ENCODE measurements at places on chromosomes 6 and 20. TPM values are rescaled to one million over a fixed set of nuclear protein-coding genes. Genes with fewer than 3 reads are reported as not detected.

DNA sequence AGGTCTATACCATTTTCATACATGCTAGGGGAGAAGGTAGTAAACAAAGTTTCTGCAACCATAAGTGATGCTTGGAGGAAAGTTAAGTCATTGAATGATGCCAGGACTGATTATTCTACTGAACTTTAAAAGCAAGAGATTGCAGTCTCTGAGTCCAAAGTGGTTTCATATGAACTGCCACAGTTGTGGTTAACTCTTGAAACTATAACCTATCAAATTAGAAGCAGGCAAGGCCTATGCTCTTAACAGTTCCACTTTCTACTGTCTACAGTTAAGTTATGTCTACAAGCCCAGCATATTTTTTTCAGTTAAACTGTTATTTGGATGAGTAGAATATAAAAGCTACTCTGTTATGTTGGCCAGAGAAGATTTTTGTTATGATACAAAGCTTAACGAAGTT, 326.5 kb upstream of the RUNX2 start:
- no peak overlapping the region for H3K27ac ChIP-seq
- no peak overlapping the region for H3K4me3 ChIP-seq
- DNase-seq: no peak
- H3K27me3 ChIP-seq: no peaks in the 10 kb centered on the region
- peaks cover 1% of the 10 kb centered on the region for H3K36me3 ChIP-seq
- no peaks in the 10 kb centered on the region for H3K4me1 ChIP-seq

HEBP2 gene
- total RNA-seq: 73.2 TPM

GRCh38 chr6:135135835-135136234, 45.3 kb upstream of the MYB start:
- H3K27ac ChIP-seq: no peak overlapping the region
- H3K4me1 ChIP-seq: no peaks in the 10 kb centered on the region
- peaks cover 6% of the 10 kb centered on the region for H3K27me3 ChIP-seq

DNA sequence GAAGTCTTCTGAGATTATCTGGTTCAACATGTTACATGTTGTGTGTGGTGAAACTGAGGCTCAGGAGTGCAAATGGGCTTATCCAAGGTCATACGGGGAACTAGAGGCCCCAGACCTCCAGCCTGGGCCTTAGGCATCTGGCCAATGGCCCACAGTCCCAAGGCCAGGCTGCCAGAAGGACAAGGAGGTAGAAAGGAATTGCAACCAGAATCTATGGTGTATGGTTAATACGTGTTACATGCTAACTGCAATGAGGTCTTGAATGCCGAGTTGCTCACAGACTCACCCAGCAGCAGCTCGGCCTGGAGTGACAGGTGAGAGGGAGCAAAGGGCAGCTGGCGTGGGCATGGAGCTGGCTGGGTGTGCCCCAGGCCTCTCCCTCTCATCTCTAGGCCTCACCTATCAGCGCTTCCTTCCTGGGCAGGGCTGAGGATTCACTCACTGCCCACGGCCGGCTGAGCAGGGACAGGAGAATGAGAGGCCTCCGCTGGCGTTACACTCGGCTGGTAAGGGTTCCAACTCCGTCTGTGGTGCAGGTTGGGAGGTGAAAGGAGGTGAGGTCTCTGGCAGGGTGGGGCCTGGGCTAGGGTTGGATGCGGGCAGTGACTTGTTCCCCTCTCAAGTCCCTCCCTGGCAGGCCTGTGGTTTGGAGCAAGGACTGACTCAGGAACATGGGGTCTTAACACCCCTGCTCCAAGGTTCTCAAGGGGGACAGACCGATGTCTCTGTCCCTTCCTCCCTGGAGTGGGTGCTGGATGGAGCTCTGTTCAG, at the start of gene TLDC2:
TSS of gene TLDC2 (plus strand) at position 437 of the 771 bp plus-strand sequence. CDS start at position 474, 37 bp downstream.
- H3K4me1 ChIP-seq: no peaks in the 10 kb centered on the region
- no peaks in the 10 kb centered on the region for H3K27me3 ChIP-seq
- no peak within 1 kb of the TSS for H3K4me3 ChIP-seq
- no peaks in the 10 kb centered on the region for H3K36me3 ChIP-seq
- DNase-seq: no peak
- H3K27ac ChIP-seq: no peak within 1 kb of the TSS

- H3K27me3 ChIP-seq: no peaks in the 10 kb centered on the region
- H3K27ac ChIP-seq: no peak overlapping the region
- peaks cover 18% of the 10 kb centered on the region for H3K36me3 ChIP-seq
Measured at GRCh38 chr6:28248916-28249315, 3.2 kb downstream of the ZKSCAN4 start.

DNA sequence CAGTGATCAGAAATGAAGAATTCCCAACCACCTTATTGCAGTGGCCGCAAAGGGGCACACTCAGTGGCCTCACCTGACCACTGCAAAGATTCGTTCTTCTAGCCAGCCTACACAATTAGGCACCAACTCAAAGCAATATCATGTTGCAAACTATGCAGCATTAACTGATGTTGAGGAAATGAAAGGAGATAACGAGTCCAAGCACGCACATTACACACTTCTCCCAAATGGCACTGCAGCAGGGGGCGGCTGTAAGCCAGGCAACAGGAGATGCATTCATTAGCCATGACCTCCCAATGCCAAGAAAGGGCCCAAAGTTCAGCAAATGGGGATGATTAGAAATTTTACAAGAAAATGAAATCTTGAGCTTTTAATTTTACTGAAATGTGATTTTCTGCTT, 39.3 kb downstream of the ATXN1 start:
- H3K4me1 ChIP-seq: peaks cover 25% of the 10 kb centered on the region
- H3K27ac ChIP-seq: no peak overlapping the region
- no peaks in the 10 kb centered on the region for H3K36me3 ChIP-seq
- DNase-seq: no peak

DNA sequence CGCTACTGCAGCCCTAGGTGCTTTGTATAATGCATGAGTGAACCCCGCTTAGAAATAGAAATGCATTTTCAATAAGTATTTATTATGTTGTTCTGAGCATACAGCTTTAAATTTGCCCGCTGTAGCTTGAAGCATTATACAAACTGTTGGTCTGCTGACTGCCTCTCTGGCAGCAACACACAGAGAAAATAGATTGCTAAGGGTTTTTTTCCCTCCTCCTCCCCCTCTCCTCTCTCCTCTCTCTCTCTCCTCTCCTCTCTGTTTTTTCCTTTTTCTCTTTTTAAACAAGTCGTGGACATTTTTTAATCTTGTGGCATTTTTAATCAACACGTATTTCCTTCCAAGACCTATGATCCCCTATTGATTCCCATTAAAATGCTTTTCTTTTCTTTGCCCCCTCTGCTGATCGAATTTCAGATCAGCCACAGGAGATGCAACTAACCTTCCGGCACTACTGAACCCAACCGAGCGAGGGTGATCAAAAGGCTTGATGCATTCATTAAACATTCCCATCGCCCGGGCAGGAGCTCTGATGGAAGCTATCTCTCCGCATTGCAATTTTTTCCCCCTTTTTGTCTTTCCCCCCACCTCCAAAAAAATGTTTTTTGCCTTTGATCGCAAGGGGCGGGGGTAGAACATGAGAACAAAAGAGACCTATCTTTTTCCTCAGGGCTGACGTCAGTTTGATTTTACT, 90.7 kb upstream of the ARID1B start:
- peak overlapping the region; percentile 89 for H3K4me3 ChIP-seq
- H3K4me1 ChIP-seq: peaks cover 15% of the 10 kb centered on the region
- H3K36me3 ChIP-seq: no peaks in the 10 kb centered on the region
- DNase-seq: no peak
- peak overlapping the region; percentile 98 for H3K27ac ChIP-seq
- peaks cover 5% of the 10 kb centered on the region for H3K27me3 ChIP-seq

PERP gene
- total RNA-seq: 68.3 TPM

- peak overlapping the region; percentile 69 for H3K27ac ChIP-seq
- H3K27me3 ChIP-seq: peaks cover 90% of the 10 kb centered on the region
- DNase-seq: no peak
- H3K36me3 ChIP-seq: no peaks in the 10 kb centered on the region
- peaks cover 19% of the 10 kb centered on the region for H3K4me1 ChIP-seq
Measured at GRCh38 chr6:45420083-45420908, 42.6 kb upstream of the SUPT3H start.

DNA sequence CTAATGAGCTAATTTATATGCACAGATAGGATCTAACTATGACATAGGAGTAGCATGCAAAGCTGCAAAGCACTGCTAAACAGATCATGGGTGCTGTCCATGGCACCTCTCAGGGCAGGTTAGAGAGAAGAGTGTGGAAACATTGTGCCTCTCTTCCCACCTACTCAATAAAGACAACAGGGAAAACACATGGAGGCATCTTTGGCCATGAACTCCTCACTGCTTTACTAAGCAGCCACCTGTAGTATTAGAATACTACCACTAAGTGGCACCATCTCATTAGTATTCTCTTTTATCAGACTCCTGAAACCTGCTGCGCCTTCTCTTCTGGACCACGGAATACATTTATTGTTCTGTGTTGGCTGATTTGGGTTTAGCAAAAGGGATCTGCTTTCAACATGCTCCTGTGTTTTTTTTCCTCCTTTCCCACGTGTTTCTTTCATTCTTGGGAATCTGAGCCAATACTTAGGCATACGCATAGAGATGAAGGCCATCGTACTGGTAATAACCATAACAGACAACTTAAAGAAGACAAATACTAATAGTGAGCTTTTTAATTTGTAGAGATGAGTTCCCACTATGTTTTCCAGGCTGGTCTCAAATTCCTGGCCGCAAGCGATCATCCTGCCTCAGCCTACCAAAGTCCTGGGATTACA, 9.4 kb upstream of the HDDC2 start:
- H3K4me3 ChIP-seq: no peak overlapping the region
- no peaks in the 10 kb centered on the region for H3K4me1 ChIP-seq
- no peak for DNase-seq
- no peaks in the 10 kb centered on the region for H3K27me3 ChIP-seq
- no peaks in the 10 kb centered on the region for H3K36me3 ChIP-seq
- no peak overlapping the region for H3K27ac ChIP-seq
